ENCODE measurements at places on chromosomes 16 and 17.

DNA sequence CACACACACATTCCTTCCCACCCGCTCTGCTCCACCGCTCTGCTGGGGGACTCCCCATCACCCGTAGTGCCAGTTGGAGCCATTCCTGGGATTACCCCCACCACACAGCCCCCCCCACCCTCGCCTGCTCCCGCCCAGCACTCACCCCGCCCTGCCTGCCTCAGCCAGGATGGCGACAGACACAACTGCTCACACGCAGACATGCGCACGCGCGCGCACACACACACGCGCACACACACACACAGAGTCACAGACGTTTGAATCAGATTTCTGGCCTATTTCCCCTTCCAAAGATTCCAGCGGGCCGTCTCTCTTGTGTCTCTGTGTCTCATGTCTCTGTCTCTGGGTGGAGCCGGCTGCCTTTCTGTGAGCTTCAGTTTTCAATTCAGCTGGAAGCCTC is 4.4 kb downstream of the CACNA1G start:
- peak; percentile 20 for DNase-seq

- no peak for DNase-seq
Observed at GRCh38 chr16:50924759-50925545, 183.1 kb downstream of the CYLD start.

DNA sequence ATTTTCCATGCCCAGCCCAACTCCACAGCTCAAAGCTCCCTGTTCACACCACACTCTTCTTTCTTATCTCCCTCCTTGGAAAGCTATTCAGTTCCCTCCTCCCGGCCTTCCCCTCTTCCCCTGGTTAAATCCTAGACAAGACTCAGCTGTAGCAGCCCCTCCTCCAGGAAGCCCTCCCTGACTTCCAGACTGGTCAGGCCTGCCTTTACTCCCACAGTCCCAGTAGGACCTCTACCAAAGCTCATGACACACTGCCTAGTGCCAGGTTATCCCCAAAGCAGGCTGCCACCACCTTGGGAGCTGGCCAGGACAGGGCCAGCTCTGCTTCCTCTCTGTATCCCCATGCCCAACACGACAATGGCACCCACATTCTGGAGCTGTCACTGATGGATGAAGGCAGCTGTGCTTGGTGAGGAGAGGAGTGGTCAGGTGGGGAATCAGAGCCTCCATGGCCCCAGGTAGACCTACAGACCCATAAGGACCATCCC is 50.0 kb downstream of the BEAN1 start:
- DNase-seq = no peak

GRCh38 chr17:20281860-20282259 is 185.5 kb downstream of the LGALS9B start:
- DNase-seq = no peak

DNA sequence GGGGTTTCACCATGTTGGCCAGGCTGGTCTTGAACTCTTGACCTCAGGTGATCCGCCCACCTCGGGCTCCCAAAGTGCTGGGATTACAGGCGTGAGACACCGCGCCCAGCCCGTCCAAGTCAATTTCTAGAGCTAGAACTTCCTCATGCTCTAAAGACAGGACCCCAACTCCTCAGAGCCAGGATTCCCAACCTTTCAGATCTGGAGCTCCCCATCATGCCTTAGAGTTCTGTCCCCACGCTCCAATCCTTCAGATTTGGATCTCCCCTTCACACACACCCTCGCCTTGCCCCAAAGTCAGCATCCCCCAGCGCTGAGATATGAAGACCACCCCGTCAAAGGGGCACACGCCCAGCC is 448 bp downstream of the KCTD19 start:
- DNase-seq = no peak

Data from activated naive CD4-positive, alpha-beta T cell treated with anti-CD3 and anti-CD28 coated beads, Interleukin-2, amount 50 U/mL, for 16 hours (primary cell).